ENCODE measurements at places on chromosomes 11 and 22. TPM values are rescaled to one million over a fixed set of nuclear protein-coding genes. Genes with fewer than 3 reads are reported as not detected.

Gene LRRC32
- 25.5 TPM for total RNA-seq

Gene GALNT18
- 11.6 TPM for total RNA-seq

Gene APOA1
- total RNA-seq: 4,253 TPM

Gene PAX6
- 0.12 TPM for total RNA-seq

Gene ABCC8
- 0.88 TPM for total RNA-seq

Gene DBX1
- total RNA-seq: not detected

Gene SCUBE1
- 2.1 TPM for total RNA-seq

Gene PKP3
- total RNA-seq: 55.6 TPM

Gene GP1BB
- total RNA-seq: 2.5 TPM

Gene MRGPRX3
- not detected for total RNA-seq

Gene MS4A12
- total RNA-seq: not detected

Gene BID
- 41.6 TPM for total RNA-seq

Gene BRSK2
- total RNA-seq: 4.7 TPM

Gene FLRT1
- 0.84 TPM for total RNA-seq

Gene TMEM135
- total RNA-seq: 36.3 TPM

Gene C11orf87
- 0.13 TPM for total RNA-seq

Gene TRIM44
- total RNA-seq: 20.8 TPM

Gene CTSW
- not detected for total RNA-seq

Gene PIWIL4
- 3.1 TPM for total RNA-seq

Gene HTR3A
- not detected for total RNA-seq

Measured in hepatocyte (in vitro differentiated cells).